ENCODE measurements at places on chromosomes 6 and 20.

GRCh38 chr20:37917461-37917860, 14.5 kb downstream of the VSTM2L start:
- no peak for DNase-seq

DNA sequence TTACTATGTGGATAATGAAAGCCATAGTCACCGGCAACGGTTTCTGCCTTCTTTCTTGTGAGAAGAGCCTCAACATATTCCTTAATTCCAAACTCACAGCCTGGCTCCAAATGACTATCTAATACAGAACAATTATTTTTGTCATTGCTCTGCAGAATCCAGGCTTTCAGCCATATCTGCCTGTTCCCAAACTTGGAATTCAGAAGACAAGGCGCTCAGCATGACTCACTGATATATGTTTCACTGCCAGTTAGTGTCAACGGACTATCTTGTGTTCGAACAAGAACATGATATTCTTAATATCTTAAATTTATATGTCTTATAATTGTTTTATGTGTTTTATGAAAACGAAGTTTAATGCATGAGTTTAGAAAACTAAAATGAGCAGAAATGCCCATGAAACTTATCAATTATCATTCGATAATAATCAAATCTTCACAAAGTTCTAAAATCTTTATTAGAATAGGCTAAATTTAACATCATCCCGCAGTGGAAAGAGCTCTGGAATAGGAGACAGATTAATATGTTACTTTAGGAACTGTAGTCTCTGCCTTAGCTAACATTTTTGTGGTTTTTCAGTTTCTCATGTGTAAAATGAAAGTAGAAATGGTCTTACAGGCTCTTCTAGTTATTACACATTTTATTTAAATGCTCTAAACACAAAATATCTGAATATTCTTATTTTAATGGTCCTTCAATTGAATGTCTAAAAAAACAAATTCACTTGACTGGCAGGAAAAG, 669.3 kb upstream of the GJE1 start:
- DNase-seq = no peak

- DNase-seq = no peak
Measured at GRCh38 chr6:108751282-108751681, 96.9 kb upstream of the ARMC2 start.

- DNase-seq = no peak
Measured at GRCh38 chr6:142903812-142904211, 41.2 kb downstream of the HIVEP2 start.

All from CMK (cell line).